ENCODE measurements at places on chromosomes 2 and 18. TPM values are rescaled to one million over a fixed set of nuclear protein-coding genes. Genes with fewer than 3 reads are reported as not detected.

DNA sequence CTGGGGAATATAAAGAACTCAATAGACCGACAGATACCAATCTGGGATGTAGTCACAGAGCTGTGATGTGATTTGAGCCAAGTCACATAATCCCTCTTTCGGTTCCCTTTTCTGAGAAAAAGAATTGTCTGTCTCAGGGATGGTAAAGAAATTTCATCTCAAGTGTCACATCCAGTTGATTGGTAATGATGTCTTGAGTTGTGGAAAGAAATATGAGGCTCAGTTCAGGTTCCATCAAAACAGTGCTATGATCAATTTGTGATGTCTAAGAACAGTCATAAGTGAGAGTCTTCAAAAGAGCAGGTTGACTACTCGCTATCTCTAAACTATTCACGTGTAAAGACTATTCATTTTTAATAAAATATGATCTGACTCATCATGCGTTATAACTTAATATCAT lies 223.3 kb downstream of the METTL4 start:
- no peak for DNase-seq

GRCh38 chr2:219521066-219521880 lies 7.0 kb downstream of the ASIC4 start:
- no peak for DNase-seq

DNA sequence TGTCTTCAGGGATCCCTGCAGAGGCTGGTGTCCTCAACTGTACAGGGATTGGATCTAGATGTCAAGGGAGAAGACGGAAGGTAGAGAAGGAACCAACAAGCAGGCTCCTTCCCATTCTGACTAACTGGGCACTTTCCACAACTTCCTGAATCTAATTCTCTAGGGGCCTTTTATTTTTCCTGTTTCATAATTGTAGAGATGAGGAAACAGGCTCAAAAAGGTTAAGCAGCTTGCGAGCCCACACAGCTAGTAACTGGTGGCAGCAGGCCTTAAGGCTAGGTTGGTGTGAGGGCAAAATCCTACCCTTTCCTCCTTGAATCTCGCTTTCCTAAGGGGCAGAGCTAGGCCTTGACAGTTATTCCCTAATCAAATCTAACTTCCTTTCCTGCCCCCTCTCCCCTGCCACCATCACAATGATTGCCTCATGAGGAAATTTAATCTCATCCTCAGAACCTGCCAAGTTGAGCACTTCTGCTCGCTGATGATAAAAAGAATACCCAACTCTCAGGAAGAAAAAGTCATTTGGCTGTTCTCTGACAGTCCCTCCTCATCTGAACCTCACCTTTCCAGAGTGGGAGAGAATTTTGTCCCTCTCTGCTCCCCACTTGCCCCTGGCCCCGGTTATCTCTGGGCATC lies 35.7 kb upstream of the POLE4 start:
- no peak for DNase-seq

DNA sequence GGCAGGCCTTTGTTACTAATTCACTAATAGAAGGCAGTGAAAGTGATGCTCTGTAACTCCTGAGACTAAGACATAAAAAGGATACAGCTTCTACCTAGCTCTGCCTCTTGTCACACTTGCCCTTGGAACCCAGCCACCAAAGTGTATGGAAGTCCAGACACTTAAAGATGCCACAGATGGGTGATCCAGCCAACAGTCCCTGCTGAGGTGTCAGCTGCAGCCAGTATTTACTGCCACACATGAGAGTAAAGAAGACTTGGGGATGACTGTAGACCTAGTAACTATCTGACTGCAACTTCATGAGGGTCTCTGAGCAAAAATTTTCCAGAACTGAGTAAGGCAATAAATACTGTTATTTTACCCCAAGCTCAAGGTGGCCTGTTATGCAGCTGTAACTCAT lies 8.8 kb downstream of the IMMT start:
- DNase-seq: no peak

DNA sequence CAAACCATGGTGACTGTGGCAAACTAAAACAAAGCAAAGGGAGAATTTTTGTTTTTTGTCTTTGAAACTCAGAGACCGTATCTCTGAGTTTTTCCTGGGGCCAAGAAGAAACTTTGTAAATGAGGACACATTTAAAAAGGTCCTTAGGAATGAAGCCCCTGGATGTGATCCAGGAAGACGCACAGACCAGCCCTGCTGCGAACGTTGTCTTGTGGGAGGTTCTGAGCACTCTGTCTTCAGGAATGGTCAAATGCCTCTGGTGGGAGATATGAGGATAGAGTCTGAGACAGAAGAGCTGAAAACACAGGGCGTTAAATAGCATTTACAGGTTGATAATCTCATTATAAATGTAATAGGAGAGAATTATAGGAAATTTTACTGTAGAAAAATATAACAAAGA lies 893.5 kb upstream of the KLHL29 start:
- DNase-seq: no peak

DNA sequence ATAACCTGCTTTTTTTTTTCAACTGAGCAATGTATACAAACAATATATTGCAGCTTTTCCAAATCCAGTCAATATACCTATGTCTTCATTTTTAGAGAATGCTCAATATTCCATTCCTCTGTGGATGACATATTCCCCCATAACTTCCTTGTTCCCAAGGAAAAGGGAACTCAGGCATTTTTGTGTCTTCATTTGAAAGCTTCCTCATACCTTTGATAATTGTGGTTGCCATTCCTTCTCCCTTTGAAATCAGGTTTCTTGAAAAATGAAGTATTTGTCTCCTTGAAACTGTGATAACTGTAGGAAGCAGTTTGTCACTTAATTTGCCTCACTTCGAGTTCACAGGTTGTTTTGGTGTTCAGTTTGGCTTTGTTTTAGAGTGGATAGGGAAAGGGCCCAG lies 13.5 kb downstream of the ELAC1 start:
- no peak for DNase-seq

DNA sequence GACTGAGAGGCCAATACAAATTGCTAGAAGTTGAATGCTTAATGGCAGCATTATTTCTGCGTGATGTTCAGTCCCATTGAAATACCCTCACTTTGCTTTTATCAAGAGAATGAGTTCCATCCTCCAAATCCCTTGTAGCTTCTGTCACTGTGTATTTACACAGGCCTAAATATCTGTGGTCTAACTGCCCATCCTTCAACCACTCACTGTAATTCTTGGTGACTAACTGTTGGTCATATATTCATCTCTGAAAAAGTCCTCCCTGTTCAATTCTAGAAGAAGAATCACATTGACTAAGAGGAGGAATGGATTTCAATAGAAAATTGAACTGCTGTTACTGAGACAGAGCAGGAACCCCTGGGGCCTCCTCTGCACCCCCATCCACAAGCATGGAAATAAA lies 74.2 kb upstream of the L3MBTL4 start:
- no peak for DNase-seq

VSNL1 gene
- total RNA-seq: 2.1 TPM
